HuH-7.5 (cell line): ENCODE measurements at places on chromosomes 12 and 14.
A peak's percentile ranks its signal among the peaks of the same experiment; 100 is the strongest.

DNA sequence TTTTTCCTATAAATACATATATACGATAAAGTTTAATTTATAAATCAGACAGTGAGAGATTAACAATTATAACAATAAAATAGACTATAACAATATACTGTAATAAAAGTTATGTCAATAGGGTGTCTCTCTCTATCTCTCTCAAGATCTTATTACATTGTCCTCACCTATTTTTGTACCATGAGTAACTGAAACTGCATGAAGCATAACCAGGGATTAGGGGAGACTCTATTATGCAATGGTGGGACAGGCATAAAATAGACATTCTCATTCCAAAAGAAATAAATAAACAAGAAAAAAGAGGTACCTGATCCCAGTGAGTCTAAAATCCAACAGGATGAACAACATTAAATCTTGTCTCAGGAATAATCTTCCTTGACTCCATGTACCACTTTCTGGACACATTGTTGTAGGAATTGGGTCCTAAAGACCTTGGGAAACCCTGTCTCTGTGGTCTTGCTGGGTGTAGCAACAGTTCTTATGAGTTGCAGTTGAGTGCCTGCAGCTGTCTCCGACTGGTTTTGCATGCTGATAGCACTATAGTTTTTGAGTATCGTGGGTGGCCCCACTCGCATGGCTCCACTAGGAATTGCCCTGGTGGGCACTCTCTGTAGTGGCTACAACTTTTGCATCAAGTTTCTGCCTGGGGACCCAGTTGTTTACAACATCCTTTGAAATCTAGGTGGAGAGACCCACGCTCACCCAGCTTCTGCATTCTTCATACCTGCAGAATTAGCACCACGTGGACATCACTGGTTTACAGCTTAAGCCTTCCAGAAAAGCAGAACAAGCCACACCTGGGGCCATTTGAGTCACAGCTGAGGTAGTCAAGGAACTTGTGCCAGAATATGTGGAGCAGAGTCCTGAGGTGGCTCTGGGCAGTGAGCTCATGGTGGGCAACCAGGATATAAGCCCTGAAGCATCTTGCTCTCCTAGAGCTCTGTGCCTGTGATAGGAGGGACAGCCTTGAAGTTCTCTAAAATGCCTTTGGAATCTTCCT is 204.7 kb downstream of the KITLG start:
- DNase-seq, result no peak

GRCh38 chr12:89709995-89710872 is 1.6 kb upstream of the ATP2B1 start:
- peak; percentile 32 for DNase-seq

DNA sequence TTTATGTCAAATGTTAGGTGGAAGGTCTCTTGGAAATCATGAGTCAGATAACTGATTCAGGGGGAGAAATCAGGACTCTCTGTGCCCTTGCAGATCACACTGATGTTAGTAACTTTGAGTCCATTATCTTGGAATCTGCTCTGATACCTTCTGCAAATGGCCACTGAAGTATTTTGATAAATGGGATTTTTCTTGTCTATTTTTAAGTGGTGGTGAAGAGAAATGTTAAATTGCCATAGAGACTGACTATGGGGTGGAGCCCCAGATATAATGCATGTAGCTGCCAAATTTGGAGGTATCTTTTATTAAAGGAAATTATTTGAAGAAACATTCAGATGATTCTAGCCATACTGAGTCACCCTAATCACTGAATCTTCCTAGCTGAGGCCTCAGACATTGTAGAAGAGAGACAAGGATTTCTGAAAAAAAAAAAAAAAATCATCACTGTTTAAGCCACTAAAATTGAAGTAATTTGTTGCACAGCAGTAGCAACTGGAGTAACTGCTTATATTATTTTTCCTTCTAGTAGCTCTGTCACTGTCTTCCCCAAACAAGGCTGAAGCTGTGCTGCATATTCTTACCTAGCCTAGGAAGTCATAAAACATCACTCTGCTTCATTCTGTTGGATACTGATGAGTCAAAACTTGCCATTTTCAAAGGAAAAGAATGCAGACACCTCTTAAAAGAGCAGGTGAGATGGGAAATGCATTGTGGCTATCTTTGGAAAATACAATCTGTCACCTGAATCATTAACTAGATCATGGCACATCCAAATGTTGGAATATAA is 36.0 kb upstream of the CLEC14A start:
- no peak for DNase-seq

- DNase-seq, result no peak
These were observed 308.2 kb downstream of the ATP23 start for GRCh38 chr12:58249610-58250009.

DNA sequence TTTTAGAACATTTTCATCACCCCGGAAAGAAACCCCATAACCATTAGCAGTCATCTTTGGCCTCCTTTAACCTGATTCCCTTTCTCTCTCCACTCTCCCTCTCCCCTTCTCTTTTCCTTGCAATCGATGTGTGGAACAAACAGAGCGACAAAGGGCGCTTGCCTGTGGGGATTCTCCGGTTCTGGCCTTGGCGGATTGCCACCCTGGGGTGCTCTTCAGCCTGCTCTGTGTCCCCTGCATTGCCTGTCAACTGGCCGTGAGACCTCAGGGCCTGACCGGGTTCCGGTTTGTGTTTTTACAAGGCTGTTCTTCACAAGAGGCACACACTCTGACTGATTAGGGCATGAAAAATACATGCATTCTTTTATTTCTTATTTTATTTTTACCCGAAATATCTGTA is 27.8 kb downstream of the LRTM2 start:
- DNase-seq, result no peak

DNA sequence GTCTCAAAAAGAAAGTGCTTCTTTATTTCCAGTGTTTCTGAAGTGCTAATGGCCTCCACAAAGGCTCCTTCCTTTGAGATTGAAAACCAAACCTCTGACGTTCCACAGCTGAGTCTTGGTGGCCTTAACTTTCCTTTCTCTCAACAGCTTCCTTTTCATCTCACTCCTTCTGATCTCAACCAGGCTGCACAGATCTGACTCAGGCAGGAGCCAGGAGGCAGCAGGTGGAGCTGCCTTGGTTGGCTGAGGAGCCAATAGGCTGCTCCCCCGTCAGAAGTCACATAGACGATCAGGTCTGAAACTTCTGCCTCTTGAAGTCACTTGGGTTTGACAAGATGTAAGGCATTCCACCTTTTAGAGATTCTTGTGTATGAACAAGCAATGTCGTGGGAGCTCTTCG is 9.1 kb upstream of the KCNA5 start:
- no peak for DNase-seq

DNA sequence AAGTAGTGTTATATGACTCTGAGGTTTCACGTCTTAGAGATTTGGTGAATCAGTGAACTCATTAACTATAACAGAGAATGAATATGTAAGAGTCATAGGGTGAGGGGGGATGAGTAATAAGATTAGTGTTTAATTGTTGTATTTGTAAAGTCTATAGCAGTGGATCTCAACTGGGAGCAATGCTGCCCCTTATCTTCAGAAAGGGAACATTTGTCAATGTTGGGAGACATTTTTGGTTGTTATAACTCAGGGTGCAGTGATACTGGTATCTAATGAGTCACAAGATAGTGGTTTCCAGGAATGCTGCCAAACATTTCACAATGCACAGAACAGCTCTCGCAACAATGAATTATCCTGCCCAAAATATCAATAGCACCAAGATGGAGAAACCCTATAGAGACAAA is 1193.7 kb downstream of the GALC start:
- DNase-seq, result no peak

DNA sequence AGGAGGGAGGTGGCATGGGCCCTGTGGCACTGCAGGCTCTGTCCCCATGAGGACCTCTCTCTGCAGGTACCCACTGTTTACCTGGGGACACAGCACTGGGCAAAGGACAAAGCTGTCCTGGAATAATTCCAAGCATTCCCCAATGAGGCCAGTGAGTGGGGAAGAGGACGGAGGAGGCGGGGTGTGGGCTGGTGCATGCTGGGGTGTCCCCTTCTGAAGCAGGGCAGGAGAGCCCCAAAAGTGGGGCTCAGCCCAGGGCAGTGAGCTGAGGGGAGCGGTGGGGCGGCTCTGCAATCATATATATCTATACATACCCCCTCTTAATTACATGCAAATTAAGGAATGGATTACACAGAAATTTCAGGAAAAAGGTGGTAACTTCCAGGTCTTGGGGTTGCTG is 315.8 kb downstream of the ADGRD1 start:
- DNase-seq, result no peak

GRCh38 chr12:46227616-46228015 is 41.2 kb downstream of the SLC38A1 start:
- DNase-seq, result no peak

- DNase-seq, result no peak
These were observed 18.8 kb upstream of the LTA4H start for GRCh38 chr12:96054244-96054610.

- no peak for DNase-seq
These were observed 186.4 kb upstream of the E2F7 start for GRCh38 chr12:77251799-77252198.

DNA sequence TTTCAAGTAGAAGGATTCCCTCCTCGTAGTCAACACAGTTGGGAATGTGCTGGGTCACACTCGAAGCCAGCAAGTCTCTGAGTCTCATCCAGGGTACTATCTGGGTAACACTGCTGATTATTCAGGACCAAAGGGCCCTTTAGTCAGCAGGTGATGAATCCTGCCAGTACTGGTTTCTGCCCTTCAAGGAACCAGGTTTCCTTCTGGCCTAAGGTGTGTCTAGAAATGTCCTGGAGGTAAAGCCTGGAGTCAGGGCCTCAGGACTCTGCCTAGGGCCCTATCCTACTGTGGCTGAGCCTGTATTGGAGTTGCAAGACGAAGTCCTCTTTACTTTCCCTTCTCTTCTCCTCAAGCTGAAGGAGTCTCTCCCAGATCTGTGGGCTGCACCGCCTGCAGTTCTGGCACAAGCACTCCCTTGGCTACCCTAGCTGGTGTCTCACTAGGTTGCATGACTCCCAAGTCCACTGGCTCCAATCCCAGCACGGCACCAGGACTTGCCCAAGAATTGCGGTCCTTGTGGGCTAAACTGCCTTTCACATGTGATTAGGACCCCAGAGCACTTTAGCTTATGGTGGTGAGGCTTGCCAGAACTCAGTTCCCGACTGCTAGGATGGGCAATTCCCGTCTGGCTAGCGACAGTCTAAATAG is 193.7 kb upstream of the PDE3A start:
- no peak for DNase-seq

- no peak for DNase-seq
These were observed 24.2 kb upstream of the PTHLH start for GRCh38 chr12:27996761-27997160.

DNA sequence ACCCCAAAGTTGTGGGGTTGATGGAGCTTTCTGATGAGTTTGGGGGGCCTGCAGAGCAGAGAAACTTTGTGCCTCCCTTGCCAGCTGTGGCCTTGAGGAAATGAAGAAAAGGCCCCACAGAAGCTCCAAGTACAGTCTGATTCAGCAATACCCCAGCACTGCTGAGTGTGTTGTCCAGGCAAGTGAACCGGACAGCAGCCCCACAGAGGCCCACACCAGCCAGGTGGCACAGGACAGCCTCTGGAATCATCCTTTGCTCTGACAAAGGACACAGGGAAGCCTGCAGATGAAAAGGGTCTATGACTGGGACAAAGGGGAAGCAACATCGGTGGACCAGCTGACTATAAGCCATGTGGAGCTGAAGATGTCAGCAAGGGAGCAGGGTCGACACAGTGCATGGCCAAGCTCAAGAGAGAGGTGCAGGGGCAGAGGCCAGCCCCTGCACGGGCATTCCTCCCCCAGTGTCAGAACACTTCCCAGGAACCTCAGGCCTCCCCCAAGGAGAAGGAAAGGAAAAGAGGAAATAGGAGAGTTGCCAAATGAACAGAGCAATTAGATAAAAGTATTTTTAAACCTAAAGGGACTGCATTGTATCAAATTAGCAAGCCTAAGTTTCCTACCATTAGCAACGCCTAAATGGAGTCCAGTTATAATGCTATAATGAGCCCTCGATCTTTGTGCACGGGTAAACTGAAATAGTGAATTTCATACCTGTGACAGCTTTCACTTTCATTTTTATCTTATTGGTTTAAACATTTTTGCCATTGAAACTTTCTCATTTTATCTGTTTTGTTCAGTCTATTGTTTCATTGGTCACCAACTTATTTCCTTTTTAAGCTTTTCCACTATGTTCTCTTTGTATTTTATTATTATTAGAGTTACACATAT is 46.3 kb upstream of the PTGDR start:
- no peak for DNase-seq

DNA sequence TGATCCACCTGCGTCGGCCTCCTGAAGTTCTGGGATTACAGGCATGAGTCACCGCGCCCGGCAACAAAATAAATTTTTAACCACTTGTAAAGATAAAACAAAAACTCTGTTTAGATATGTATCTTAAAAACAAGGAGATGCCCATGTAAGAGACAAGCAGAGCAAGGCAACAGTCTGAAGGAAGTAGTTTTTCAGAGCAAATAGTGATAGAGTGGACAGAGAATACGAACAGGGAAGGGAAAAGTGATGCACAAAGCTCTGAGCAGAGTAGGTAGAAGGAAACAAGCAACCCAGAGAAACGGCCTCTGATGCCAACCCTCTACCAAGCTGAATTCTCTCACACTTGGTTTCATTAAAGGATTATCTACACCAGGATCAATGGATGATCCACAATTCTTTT is 24.8 kb upstream of the CDKL1 start:
- no peak for DNase-seq

GRCh38 chr12:48972213-48972951 is 847 bp upstream of the WNT10B start:
- no peak for DNase-seq

DNA sequence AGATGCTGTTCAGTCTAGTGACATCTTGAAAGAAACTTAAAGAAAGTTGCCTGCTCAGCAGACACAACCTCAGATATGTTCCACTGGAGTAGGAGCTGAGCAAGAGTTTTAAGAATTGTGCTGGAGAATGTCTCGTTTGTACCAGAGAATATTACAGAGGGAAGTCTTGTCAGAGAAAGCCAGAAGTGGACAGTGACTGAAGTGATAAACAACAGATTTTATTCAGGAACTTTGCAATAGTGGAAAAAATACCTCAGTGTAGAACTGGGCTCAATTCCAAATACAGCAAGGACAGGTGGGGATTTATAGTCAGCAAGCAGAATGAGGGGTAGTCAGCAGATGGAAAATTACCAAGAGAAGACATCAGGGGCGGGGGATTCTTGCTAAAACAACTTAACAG is 18.6 kb downstream of the ZDHHC17 start:
- DNase-seq, result no peak
